ENCODE measurements at places on chromosomes 6 and 20. TPM values are rescaled to one million over a fixed set of nuclear protein-coding genes. Genes with fewer than 3 reads are reported as not detected.
A peak's percentile ranks its signal among the peaks of the same experiment; 100 is the strongest.

GRCh38 chr6:2103765-2104523, 141.5 kb downstream of the GMDS start:
- no peak for DNase-seq
- H3K27me3 ChIP-seq, result peaks cover 3% of the 10 kb centered on the region
- H3K27ac ChIP-seq, result no peak overlapping the region
- no peaks in the 10 kb centered on the region for H3K36me3 ChIP-seq

DNA sequence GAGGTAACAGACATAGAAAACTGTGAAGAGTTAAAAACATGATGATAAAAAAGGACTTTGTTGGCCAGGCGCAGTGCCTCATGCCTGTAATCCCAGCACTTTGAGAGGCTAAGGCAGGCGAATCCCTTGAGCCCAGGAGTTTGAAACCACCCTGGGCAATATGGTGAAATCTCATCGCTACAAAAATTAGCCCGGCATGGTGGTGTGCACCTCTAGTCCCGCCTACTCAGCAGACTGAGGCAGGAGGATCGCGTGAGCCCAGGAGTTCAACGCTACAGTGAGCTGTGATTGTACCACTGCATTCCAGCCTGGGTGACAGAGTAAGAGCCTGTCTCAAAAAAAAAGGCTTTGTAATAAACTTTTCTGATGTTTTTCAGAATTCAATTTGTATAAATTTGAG, 60.1 kb downstream of the GFOD1 start:
- H3K27me3 ChIP-seq, result no peaks in the 10 kb centered on the region
- DNase-seq, result no peak
- H3K36me3 ChIP-seq, result peaks cover 3% of the 10 kb centered on the region
- peaks cover 66% of the 10 kb centered on the region for H3K4me1 ChIP-seq
- peak overlapping the region; percentile 61 for H3K4me3 ChIP-seq

- no peaks in the 10 kb centered on the region for H3K36me3 ChIP-seq
- H3K27ac ChIP-seq, result no peak overlapping the region
- H3K4me1 ChIP-seq, result peaks cover 35% of the 10 kb centered on the region
- DNase-seq, result no peak
- H3K27me3 ChIP-seq, result no peaks in the 10 kb centered on the region
Measured at GRCh38 chr6:158358450-158359077, 46.3 kb downstream of the TULP4 start.

DNA sequence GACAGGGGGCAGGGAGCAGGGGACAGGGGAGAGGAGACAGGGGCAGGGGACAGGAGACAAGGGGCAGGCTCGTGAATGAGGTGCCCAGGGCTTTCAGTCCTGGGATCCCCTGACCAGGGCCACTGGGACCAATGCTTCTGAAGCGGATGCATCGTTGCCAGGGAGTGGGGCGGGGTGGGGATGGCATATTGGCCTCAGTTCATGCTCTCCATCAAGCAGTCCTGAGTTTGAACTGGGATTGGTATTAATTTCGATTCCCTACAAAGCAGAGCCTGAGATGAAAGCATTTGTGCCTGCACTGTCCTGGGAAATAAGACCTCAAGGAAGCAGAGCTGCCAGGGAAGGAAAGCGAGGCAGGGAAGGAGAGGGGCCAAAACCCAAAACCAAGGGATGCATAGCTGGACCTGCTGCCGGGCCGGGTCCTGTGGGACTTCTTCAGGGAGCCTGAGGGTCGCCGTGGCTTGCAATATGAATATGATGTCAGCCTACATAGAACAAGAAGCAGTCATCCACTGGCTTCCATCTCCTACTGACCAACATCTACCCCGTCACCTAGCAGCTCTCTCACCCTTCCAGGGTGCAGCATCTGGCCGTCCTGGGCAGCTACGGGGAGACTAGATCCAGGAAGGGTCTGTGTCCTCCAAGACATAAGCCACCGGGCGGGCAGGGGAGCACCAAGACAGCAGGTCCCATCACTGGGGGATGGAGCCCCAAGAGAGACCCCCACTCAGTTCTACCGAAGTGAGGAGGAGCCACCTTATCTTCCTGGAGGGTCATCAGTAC, 233.3 kb downstream of the SYNDIG1 start:
- no peak overlapping the region for H3K27ac ChIP-seq
- peak; percentile 22 for DNase-seq
- no peaks in the 10 kb centered on the region for H3K36me3 ChIP-seq
- no peak overlapping the region for H3K4me3 ChIP-seq
- H3K4me1 ChIP-seq, result no peaks in the 10 kb centered on the region

GRCh38 chr6:111666847-111667246, 61.2 kb upstream of the TRAF3IP2 start:
- no peak overlapping the region for H3K4me3 ChIP-seq
- peaks cover 50% of the 10 kb centered on the region for H3K36me3 ChIP-seq
- no peak for DNase-seq
- no peaks in the 10 kb centered on the region for H3K27me3 ChIP-seq
- peaks cover 3% of the 10 kb centered on the region for H3K4me1 ChIP-seq

- H3K27me3 ChIP-seq, result peaks cover 13% of the 10 kb centered on the region
- no peaks in the 10 kb centered on the region for H3K4me1 ChIP-seq
- no peaks in the 10 kb centered on the region for H3K36me3 ChIP-seq
- H3K4me3 ChIP-seq, result no peak overlapping the region
- no peak overlapping the region for H3K27ac ChIP-seq
Measured at GRCh38 chr6:63798378-63798777, 162.8 kb downstream of the PHF3 start.

GRCh38 chr6:93792746-93793145, 373.4 kb upstream of the EPHA7 start:
- no peaks in the 10 kb centered on the region for H3K36me3 ChIP-seq
- H3K4me1 ChIP-seq, result no peaks in the 10 kb centered on the region
- no peaks in the 10 kb centered on the region for H3K27me3 ChIP-seq
- H3K27ac ChIP-seq, result no peak overlapping the region
- no peak for DNase-seq

DPPA5 gene
- total RNA-seq, result not detected

RSPO3 gene
- not detected for total RNA-seq

HLA-DRA gene
- 311 TPM for total RNA-seq

MCCD1 gene
- total RNA-seq, result not detected

TCF15 gene
- not detected for total RNA-seq
